ENCODE measurements at places on chromosomes 12 and 14.
A peak's percentile ranks its signal among the peaks of the same experiment; 100 is the strongest.

GRCh38 chr12:14952299-14952921 is 9.0 kb downstream of the ARHGDIB start:
- peak; percentile 72 for DNase-seq

DNA sequence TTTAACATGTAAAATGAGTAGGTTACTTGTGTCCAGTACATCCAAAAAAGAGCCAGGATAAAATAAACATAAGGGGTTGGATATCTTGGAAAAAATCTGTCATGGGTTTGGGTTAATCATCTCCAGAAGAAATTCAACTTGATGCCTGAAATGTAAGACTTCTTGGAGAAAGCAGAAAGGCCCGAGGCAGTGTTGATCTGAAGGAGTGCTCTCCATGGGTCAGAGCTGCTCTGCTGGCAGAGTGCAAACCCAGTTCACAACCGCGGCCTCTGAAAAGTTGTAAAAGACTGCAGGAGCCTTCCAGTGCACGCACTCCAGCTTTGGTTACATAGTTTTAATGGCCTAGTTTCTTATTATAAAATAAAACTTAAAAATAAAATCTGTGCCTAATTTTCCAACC is 97.3 kb upstream of the ALX1 start:
- DNase-seq, result peak; percentile 20

- DNase-seq, result no peak
Measured at GRCh38 chr14:78519863-78520262, 349.7 kb downstream of the NRXN3 start.

GRCh38 chr12:130163461-130164215 is 1.4 kb downstream of the FZD10 start:
- DNase-seq, result no peak

- DNase-seq, result no peak
Measured at GRCh38 chr14:92389598-92390158, 66.7 kb downstream of the SLC24A4 start.

- DNase-seq, result no peak
Measured at GRCh38 chr14:23926543-23926942, 27.0 kb upstream of the DHRS4 start.

DNA sequence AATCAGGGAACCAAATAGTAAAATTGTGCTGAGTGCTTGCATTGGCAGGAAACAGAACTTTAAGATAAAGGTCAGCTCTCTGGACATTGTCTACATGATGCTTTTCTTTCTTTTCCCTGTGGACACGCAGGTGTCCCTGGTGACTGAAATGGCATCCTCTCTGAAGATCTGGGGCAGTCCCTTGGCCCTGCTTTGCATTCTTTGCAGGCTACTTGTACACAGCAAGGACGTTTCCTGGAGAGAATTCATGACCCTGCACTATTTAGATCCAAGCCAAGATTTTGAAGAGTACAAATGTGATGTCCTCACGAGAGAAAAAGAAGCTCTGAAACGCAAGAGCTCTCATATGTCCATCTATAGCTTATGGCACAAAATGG is 11.3 kb upstream of the EDDM3A start:
- DNase-seq, result no peak

All from smooth muscle cell of the brain vasculature (primary cell).